Naive thymus-derived CD8-positive, alpha-beta T cell (primary cell): ENCODE measurements at places on chromosomes 7 and 10.

GRCh38 chr7:146961617-146962016 is 845.0 kb downstream of the CNTNAP2 start:
- DNase-seq, result no peak

- no peak for DNase-seq
Measured at GRCh38 chr7:143188994-143189393, 5.8 kb downstream of the TAS2R39 start.

- DNase-seq, result no peak
Measured at GRCh38 chr7:8215648-8216333, 46.2 kb downstream of the ICA1 start.

GRCh38 chr7:49255054-49255453 is 330.7 kb downstream of the CDC14C start:
- no peak for DNase-seq

DNA sequence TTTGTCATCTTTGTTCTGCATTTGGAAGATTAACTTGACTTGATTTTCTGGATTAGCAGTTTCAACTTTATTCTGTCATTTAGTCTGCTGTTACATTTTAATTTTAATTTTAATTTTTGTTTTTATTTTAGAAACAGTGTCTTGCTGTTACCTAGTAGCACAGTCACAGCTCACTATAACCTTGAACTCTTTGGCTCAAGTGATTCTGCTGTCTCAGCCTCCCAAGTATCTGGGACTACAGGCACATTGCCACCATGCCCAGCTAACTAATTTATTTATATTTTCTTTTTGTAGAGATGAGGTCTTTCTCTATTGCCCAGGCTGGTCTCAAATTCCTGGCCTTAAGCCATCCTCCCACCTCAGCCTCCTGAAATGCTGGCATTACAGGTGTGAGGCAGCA is 35.3 kb downstream of the PALS2 start:
- DNase-seq, result no peak

- DNase-seq, result no peak
Measured at GRCh38 chr10:12466704-12467305, 117.5 kb downstream of the CAMK1D start.

DNA sequence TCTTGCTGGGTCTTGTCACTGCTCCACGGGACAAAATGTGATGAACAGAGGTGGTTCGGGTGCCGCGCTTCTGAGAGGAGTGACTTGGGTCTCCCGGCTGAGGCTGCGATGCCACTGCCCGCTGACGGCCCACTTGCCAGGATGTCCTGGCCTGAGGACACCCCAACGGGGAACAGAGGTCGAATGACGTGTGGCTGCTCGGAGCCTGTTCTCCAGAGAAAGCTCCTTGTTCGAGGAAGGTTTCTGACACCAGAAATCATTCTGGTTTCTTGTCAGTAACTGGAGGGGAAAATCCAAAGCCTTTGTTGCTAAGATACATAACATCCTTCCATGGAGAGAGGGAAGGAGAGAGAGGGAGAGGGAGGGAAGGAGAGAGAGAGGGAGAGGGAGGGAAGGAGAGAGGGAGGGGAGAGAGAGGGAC is 236.4 kb downstream of the WDR37 start:
- DNase-seq, result no peak

DNA sequence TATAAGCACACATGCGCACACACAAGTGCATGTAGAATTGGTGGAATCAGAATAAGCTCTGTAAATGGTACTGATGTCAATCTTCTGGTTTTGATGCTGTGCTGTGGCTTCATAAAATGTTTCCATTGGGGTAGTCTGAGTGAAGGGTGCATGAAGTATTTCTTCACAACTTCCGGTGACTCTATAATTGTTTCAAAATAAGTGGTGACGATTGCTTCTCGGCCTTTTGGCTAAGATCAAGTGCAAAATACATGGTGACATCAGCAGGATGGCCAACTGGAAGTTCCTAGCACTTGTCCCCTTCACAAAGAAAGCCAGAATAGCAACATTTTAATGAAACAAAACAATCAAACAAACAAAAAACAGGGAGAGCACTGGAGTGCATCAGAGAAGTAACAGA is 41.6 kb upstream of the CAMK2B start:
- DNase-seq, result no peak

- DNase-seq, result peak; percentile 68
Measured at GRCh38 chr10:5293691-5294550, 70.8 kb upstream of the UCN3 start.

- DNase-seq, result no peak
Measured at GRCh38 chr7:41385996-41386395, 316.9 kb downstream of the INHBA start.

DNA sequence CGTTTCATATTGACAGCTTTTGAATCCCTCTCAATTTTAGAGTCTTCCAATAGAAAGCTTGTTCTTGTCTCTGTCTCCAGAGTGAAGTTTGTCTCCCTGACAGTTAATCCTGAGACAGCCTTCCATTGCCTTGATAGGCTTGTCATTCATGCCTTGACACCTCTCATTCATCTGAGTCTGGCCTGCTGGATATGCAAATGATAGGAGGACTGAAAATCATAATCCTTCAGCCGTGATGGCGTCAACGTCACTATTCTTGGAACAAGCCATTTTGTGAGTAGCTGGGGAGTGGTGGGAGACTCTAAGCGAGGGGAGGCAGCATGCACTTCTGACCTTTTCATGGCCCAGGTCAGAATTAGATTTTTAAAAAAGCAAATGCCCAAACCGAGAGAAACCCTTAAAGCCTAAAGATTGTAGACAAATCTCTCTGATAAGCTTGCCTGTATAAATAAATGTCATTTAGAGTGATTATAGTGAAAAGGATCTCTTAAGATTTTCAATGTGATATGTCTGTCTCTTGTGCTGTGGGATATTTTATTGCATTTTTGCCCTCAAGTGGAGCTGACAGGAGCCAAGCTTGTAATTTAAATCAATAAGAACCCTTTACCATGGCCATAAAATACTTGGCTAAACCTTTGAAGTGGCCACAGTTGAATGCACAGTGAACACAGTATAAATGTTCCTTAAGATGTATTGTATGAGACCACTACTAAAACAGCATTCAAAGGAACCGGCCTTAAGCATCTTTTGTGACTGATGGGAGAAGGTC is 148.8 kb downstream of the SNX10 start:
- no peak for DNase-seq
